ENCODE measurements at places on chromosomes 4 and X.

DNA sequence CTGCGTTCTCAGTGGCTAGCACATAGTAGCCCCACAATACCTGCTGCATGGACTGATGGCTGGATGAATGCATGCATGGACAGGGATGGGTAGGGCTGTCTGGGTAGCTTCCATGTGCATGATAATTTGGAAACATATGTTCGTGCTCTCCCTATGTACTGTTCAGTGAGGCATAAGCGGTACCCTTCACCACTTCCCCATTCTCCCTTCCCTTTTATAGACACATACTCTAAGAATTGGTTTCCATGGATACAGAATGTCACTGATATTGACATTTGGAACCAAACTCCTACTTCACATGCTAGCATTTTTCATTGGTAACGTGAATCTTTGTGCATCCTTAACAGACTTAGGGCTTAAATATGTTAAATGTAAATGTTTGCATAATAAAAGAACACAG lies 20.4 kb downstream of the USP46 start:
- DNase-seq = no peak

DNA sequence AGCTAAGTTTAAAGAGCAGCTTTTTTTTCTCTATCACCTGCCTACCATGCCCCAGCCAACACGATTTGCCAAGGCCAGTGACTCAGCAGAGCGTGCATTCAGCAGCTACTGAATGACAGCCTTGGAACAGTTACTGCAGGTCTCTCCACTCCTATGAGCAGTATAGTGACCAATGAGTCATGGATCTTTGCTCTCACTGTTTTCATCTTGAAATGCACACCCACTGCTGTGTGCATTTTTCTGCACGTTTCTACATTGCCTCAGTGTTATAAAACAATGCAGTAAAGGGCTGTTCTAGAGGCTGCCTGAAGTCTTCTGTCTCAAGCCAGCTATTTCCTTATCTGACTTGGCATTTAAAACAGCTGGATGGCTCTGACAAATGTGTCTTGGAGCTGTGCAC lies 66.0 kb upstream of the C4orf54 start:
- peak; percentile 7 for DNase-seq

- DNase-seq = peak; percentile 59
These were observed 107.8 kb upstream of the CBLL2 start for GRCh38 chrX:22164770-22165388.

GRCh38 chrX:154043003-154043763 lies 23.5 kb upstream of the IRAK1 start:
- peak; percentile 68 for DNase-seq

DNA sequence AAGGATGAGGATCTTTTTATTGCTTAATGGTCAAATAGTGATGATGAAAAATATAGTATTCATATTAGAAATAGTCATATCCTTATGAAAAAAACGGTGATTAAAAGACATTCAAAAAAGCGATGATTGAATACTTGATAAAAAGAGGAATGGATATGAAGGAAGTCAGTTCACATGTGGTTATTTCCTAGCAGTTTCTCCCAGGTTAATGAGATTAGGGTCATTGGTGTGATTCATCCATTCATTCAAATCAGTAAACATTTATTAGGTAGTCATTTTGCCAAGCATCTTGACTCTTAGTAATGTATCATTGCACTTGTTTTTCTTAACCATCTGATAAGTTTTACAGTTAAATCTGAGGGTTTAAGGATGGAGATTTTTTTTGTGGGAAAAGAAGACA lies 294.1 kb downstream of the ARHGAP24 start:
- DNase-seq = no peak

- no peak for DNase-seq
These were observed 161.5 kb downstream of the PRDM5 start for GRCh38 chr4:120761070-120761469.

- no peak for DNase-seq
These were observed 747.6 kb upstream of the FTHL17 start for GRCh38 chrX:31819455-31819854.

GRCh38 chrX:12701628-12702027 lies 89.6 kb upstream of the PRPS2 start:
- DNase-seq = peak; percentile 60

GRCh38 chr4:97911236-97911906 lies 231.9 kb downstream of the STPG2 start:
- DNase-seq = no peak

GRCh38 chr4:178306565-178306964 lies 864.3 kb upstream of the AGA start:
- DNase-seq = peak; percentile 74

GRCh38 chr4:11701966-11702725 lies 273.5 kb upstream of the HS3ST1 start:
- DNase-seq = no peak

DNA sequence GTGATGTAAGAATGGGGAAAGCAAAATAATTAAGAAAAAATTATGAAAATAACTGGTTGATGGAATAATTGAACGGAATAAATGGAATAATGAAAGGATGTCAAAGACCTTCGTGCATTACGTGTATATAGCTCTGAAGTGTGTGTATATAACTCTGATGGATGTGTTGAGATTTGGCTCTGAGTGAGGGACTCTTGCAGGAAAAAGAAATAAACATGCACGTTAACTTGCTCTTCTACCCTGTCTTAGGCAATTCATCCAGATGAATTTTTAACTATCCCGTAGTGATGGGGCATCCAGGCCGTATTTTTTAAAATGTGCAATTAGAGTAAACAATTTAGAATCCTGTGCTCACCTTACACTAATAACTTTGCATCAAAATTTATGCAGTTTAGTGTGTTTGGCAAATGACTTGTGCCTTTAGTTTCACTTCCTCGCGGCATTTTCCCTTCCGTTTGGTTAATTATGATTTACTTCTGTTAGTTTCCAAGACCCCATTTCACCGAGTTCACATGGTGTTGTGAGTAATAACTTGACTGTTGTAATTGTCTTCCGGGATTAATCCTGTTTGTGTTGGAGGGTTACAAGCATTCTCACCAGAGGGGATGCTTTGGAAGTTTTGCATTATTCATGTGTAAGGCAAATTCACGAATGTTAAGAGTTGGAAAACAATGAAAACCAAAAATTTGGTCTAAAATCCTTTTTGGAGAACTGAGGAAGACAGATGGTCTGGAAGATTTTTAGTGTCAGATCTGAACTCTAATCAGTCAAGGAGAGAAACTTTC lies 256.5 kb upstream of the FAT1 start:
- peak; percentile 53 for DNase-seq

DNA sequence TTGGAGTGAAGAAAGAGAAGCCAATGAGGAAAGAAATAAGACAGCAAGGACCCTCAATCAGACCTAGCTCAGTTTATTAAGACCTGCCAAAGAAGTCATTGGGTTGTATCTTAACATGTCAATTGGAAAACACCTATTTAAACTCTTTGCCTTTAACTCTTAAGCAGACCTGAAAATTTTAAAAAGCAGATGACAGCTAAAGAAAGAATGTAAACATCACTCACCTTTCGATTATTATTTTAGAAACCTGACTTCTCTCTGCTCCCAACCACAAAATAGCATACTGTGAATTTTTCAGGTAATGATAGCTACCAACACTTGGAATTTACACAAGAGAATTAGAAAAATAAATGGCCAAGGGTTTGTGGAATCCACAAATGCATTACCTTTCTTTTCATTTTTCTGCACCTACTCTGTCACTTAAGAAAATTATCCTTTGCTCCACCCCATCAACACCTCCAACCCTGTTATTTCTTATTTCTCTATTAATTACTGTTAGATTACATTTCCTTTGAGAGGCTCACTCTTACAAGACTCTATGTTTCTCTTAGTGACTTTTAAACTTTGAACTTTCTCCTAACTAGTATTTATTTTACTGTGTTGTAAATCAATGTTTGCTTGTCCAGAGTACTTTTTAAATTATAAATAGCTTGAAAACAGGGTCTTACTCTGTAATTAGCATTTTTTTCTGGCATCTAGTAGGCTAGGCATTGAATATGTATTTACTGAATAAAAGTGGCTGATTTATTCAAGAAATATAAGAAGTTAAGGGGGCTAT lies 765 bp upstream of the SULT1E1 start:
- DNase-seq = no peak

DNA sequence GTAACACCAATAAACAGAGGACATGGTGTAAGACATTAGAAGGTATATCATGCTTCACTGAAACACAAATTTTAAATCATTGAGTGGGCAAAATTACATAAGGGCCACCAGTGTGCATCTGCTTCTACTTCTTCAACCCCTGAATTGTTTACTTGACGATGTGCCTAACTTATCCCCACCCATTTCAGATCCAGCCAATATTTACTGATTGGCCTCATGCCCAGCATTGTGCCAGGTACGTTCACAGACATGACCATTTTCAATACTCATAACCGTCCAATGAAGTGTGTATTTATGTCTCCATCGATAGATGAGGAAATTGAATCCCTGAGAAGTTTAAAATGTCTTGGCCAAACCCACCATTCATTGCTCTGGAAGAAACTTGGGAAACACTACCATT lies 208.3 kb upstream of the MID1 start:
- DNase-seq = no peak

DNA sequence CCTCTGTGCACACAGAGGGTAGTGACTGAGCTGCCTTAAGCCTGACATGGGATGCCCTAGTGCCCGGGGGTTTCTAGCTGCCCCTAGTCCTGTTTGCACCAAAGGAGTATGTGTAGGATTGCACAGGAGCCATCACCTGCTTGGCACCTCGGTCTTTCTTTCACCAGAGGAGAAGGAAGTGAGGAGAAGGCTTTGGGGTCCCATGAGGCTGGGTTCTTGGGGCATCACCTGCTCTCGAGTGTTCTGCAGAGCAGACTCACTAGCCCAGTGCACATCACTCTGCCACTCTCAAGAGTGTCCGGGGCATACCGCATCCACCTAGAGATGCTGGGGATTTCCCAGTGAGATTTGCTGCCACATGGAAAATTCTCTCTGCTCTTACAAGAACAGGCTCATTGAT lies 40.5 kb upstream of the GPR78 start:
- no peak for DNase-seq

- DNase-seq = no peak
These were observed 22.1 kb downstream of the ANAPC10 start for GRCh38 chr4:145075742-145076468.

GRCh38 chrX:16946971-16947562 lies 609 bp downstream of the REPS2 start:
- DNase-seq = no peak

- no peak for DNase-seq
These were observed 12.4 kb upstream of the DHRSX start for GRCh38 chrX:2513121-2513664.

GRCh38 chrX:154333116-154333515 lies 37.5 kb downstream of the TKTL1 start:
- no peak for DNase-seq

DNA sequence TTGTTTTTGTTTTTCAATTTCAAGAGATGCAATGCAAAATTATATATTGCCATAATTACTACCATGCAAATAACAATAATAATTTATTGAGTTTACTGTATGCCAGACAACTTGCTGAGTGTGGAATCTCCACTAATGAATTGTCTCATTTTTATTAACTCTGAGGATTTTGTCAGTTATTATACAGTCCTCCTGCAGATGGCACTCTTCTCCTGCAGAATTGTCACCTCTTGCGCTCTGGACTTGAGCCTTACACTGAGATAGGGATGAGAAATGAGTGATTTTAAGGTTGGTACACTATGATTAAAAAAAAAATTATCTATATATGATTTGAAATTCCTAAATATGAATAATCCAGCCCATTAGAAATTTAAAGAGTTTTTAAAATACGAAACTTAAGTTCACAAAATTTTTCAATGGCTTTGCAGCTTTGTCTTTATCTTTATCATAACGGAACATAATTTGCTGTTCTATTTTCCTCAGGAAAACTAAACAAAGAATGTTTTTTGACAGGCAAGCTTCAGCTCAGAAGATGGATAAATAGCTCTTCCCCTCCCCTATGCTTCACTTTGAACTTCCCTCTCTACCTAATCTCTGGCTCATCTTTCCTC lies 12.7 kb upstream of the PAQR3 start:
- peak; percentile 47 for DNase-seq

GRCh38 chr4:38145033-38145678 lies 185.0 kb downstream of the PTTG2 start:
- DNase-seq = peak; percentile 23

GRCh38 chr4:164023214-164023613 lies 528.7 kb downstream of the TMA16 start:
- DNase-seq = no peak

- peak; percentile 35 for DNase-seq
These were observed 4.0 kb upstream of the TMEM156 start for GRCh38 chr4:39036172-39036571.

GRCh38 chrX:20507901-20508620 lies 241.4 kb upstream of the RPS6KA3 start:
- no peak for DNase-seq

- DNase-seq = peak; percentile 88
These were observed 20.2 kb downstream of the TMEM31 start for GRCh38 chrX:103730796-103731493.

GRCh38 chrX:150813922-150814321 lies 84.5 kb downstream of the CD99L2 start:
- DNase-seq = peak; percentile 4

- peak; percentile 67 for DNase-seq
These were observed 148.7 kb downstream of the SPATA18 start for GRCh38 chr4:52199574-52200338.

DNA sequence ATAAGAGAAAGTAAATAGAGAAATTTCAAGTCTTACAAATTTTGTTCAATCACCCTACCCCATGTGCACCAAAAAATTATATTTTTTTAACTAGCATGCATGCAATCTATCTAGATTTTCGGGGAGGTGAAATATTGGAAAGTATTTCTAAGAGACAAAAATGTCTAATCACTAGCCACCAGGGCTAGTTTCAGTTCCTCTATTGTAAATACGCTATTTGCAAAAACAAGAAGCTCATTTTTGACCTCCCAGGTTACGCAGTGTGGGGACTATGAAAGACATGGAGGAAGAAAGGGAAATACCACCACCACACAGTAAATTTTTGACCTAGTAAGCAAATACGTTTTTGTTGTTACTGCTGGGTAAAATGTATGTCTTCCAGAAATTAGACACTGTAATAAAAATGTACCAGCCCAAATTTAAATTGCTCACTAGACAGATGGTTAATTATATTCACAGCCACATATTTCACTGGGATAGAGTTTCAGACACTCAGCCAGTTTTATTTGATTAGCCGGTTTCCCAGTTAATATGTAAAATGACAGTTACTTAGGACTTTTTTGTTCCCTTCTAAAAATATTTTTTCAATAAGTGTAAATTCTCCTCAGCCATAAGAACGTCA lies 2.2 kb downstream of the NEXMIF start:
- DNase-seq = no peak

GRCh38 chr4:25028851-25029250 lies 1.9 kb downstream of the LGI2 start:
- DNase-seq = no peak

- no peak for DNase-seq
These were observed 59.2 kb downstream of the CPZ start for GRCh38 chr4:8651661-8652180.

DNA sequence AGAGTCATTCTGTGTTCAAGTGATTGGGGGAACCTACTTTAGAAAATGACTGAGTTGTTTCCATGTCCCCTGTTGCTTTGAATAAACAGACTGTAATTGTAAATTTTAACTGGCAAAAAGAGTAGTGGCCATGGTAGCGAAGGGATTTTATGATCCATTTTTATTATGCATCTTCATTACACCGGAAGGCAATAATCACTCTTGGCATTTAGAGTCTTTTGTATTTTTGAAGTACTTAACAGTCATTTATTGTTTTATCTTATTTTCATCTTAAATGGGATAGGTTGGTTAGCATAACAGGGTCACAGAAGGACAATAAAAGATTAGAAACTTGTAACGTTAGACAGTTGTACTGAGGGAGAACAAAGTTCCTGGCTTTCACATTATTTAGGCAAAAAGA lies 11.0 kb upstream of the OTC start:
- DNase-seq = no peak

GRCh38 chr4:118740869-118741268 lies 55.7 kb downstream of the METTL14 start:
- DNase-seq = no peak
